Stimulated activated CD8-positive, alpha-beta memory T cell treated with anti-CD3 and anti-CD28 coated beads, Interleukin-7, amount 100 ng/mL, for 1 hour (primary cell): ENCODE measurements at places on chromosomes 6 and 20.

DNA sequence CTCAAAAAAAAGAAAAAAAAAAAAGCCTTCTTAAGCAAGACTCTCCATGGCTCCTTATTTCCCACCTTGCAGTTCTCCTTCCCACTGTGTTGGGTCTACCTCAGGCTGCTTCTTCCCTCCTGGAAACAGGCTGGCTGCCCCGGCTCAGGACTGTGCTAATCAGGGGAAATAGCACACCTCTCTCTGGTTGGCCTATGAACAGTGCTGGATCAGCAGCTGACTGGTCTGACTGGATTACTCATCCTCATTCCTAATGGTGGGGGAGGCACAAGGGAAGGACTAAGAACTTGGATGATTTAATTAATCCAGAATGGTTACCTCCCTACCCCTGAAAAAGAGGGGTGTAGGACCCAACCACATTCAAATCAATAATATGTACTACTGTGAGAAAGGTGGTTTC is 3.9 kb upstream of the SRSF3 start:
- no peak for DNase-seq

- no peak for DNase-seq
These were observed 609.5 kb upstream of the ARID1B start for GRCh38 chr6:156167625-156168071.

GRCh38 chr6:128017288-128017687 is 116.4 kb upstream of the THEMIS start:
- no peak for DNase-seq

GRCh38 chr20:43949741-43950618 is 35.3 kb downstream of the TOX2 start:
- DNase-seq = peak; percentile 34
